ENCODE measurements at places on chromosomes 16 and 17. TPM values are rescaled to one million over a fixed set of nuclear protein-coding genes. Genes with fewer than 3 reads are reported as not detected.

The SCN4A gene
- total RNA-seq: 0.26 TPM

DNA sequence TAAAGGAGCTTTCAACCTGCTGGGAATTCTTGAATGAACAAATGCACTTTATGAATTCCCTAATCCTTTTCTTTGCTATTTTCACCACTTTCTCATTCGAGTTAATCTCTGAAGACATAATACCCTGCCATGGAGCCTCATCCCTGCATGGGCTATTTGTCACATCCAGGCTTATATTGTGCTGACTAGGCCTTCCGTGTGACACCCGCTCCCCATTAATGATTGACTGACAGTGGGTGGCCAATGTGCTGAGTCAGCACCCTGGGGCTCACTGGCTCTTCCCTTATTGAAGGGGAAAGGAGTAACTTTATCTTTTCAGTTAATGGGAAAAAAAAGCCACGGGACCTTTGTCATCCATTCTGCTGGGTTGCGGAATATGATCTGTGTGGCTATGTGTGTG is 1024.8 kb upstream of the EEF2KMT start:
- DNase-seq: no peak

DNA sequence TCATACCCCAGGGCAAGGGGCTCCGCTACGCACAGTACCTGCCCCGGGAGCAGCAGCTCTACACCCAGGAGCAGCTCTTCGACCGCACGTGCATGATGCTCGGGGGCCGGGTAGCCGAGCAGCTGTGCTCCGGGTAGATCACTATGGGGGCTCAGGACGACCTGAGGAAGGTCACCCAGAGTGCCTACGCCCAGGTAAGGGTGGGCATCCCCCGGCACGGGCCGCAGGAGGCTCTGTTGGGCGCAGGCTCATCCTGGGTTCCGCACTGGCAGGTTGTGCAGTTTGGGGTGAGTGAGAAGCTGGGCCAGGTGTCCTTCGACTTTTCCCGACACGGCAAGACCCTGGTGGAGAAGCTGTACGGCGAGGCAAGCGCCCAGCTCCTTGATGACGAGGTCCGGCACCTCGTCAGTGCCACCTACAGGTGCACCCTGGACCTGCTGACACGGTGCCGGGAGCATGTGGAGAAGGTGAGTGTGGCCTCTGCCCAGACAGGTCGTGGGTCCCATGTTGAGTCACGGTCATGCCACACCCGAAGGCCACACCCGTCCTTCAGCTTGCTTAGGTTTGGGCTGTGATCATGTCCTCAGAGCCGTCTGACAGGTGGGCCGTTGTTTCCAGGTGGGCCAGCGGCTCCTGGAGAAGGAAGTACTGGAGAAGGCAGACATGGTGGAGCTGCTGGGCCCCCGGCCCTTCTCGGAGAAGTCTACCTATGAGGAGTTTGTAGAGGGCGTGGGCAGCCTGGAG is 19.3 kb downstream of the DBNDD1 start:
- no peak for DNase-seq

The ERN2 gene
- total RNA-seq: 0.99 TPM

The SNF8 gene
- total RNA-seq: 39.4 TPM

DNA sequence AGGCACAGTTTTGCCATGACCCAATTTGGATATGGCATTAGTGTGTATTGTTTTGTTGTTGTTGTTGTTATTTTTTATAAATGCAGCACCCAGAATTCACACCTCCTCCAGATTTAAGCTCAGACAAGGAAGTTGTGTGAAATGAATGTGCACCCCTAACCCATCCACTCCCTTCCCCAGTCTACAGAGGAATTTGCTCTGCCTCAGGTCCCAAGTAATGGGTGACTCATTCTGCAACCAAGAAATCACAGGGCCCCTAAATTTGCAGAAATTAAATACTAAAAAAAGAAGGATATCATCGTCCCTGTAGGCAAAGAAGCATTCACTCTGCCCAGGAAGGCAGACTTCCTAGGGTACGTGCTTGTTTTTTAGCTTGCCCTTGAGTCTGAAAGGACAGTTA is 62.3 kb downstream of the CLEC16A start:
- DNase-seq: no peak

The HOXB8 gene
- not detected for total RNA-seq

GRCh38 chr17:69605571-69605970 is 191.1 kb downstream of the MAP2K6 start:
- no peak for DNase-seq

DNA sequence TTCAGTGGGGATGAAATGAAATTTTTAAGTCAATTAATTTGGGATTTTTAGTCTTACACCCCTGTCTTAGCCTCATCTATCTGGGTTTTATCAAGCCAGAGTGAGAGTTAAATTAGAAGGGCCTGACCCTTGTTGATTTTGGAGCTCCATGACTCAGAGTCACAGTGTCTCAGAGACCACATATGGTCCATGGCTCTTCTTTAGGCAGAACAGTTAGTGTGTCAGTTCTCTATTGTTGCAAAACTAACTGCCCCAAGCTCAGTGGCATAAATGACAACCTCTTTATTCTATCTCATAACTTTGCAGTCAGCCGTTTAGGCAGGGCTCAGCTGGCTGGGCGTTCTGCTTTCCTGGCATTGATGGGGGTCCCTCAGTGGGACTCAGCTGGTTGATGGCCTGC is 44.7 kb downstream of the IRF8 start:
- DNase-seq: no peak

GRCh38 chr17:36597226-36597625 is 4.2 kb upstream of the MRM1 start:
- no peak for DNase-seq

DNA sequence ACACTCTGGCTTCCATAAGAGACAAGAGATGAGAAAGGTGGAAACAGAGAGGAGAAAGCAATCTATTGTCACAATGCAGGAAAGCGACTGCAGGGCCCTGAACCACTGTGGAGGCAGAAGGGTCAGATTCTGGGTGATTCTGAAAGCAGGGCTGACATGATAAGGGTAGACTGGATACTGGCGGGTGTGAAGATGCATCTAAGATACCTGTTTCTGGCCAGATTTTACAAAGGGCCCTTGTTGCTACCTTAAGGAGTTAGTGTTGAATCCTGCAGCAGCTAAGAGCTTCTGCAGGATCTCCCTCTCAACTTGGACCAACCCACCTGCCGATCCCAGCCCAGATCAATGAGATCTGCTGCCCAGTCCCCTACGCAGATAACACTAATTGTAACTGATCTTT is 6.1 kb upstream of the MEFV start:
- DNase-seq: no peak

DNA sequence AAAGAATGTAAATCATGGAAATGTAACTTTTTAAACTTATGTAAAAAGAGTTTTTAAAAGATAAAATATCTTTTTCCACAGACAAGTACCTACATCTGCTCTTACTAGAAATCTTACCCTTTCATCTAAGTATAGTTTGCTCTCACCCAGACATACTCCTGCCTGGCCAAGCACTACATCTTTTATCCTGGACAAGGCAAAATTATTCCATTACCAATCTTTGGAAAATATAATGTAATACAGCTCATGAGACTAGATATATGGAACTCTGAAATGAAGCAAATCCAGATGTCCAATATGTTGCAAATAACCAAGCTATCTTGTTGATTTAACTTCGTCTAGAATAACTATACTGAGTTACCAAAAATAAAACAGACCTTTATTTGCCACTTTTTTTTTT is 50.0 kb downstream of the VMP1 start:
- no peak for DNase-seq

DNA sequence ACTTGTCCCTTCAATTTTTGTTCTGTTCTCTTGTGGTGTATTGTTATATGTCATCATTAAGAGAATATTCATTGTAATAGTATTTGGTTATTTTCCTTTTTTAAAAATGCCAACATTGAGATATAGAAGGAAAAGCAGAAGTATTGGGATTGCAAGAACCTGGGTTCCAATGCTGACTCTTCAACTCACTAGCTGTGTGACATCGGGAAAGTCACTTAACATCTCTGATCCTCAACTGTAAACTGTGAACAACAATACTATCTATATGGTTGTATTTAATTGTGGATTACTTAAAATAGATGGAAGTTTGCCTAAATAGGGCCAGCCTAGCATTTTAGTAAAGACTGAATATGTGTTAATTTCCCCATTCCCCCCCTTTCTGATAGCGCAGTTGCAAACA is 55.8 kb downstream of the TMEM186 start:
- no peak for DNase-seq

DNA sequence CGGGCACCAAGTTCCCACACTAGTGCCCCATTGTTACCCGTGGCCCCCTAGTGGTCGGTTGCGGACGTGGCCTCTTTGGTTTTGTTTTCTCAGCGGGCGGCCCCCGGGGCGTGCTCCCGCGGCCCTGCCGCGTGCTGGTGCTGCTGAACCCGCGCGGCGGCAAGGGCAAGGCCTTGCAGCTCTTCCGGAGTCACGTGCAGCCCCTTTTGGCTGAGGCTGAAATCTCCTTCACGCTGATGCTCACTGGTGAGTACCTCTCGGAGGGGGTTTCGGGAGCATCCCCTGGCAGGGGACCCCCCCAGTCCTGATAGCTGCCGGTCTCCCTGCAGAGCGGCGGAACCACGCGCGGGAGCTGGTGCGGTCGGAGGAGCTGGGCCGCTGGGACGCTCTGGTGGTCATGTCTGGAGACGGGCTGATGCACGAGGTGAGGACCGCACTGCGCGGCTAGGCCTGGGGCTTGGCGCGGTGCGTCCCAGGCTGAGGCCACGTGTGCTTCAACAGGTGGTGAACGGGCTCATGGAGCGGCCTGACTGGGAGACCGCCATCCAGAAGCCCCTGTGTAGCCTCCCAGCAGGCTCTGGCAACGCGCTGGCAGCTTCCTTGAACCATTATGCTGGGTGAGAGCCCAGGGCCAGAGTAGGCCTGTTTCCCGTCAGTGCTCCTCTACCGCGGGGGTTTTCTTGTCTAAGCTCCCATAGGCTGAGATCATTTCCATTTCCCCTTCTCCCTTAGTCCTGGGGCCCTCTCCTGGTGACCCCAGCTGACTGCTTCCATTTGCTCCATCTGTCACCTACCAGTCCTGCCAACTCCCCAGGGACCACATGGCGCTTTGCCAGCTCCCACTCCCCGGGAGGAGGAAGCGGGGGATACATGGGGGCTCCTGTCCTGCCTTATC is 1.7 kb downstream of the SPHK1 start:
- peak; percentile 78 for DNase-seq

The HS3ST4 gene
- not detected for total RNA-seq

DNA sequence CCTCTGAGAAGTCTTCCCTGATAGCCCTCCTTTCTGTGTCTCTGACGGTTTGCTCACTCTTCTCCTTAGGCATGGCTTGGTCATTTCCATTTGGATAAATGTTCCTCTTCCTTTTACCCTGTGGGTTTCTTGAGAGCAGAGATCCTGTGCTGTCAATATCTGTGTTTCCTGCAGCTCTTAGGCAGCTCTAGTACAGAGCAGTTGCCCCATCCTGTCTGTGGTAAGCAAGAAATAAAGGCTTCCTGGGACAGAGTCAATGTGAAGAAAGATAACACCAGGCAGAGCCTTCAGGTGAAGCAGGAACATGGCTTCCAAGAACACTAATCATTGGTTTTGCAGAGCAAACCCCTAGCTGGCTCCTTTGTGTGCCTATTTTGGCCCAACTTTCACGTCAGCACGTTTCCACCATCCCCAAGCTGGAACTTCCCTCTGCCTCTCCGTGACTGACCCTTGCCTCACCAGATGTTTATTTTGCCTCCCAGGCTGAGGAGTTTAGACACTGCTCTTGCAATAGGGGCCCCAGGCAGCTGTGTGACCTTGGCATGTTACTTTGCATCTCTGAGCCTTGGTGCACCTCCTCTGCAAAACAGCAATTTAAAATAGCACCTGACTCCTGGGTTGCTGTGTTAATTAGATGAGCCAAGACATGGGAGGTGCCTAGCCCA is 49.6 kb upstream of the SIAH1 start:
- DNase-seq: peak; percentile 48

DNA sequence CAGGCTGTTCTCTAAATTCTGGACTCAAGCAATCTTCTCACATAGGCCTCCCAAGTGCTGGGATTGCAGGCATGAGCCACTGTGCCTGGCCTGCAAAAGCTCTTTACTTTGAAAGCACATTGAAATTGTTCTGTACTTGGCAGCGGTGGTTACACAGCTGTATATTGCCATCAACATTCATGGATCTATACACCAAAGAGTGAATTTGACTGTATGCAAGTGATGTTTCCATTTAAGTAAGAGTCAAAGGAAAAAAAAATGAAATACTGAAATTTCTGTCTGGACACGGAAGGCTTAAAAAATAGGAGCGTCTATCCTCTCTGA is 450.6 kb upstream of the PSMD7 start:
- DNase-seq: no peak

GRCh38 chr16:30622455-30623032 is 12.4 kb upstream of the ZNF689 start:
- DNase-seq: no peak

GRCh38 chr17:65446043-65446442 is 115.4 kb downstream of the AXIN2 start:
- DNase-seq: no peak

The PRSS33 gene
- total RNA-seq: not detected

GRCh38 chr16:55273959-55274358 is 50.0 kb upstream of the IRX6 start:
- DNase-seq: no peak

GRCh38 chr17:75240394-75241142 is 20.8 kb downstream of the GGA3 start:
- DNase-seq: no peak

DNA sequence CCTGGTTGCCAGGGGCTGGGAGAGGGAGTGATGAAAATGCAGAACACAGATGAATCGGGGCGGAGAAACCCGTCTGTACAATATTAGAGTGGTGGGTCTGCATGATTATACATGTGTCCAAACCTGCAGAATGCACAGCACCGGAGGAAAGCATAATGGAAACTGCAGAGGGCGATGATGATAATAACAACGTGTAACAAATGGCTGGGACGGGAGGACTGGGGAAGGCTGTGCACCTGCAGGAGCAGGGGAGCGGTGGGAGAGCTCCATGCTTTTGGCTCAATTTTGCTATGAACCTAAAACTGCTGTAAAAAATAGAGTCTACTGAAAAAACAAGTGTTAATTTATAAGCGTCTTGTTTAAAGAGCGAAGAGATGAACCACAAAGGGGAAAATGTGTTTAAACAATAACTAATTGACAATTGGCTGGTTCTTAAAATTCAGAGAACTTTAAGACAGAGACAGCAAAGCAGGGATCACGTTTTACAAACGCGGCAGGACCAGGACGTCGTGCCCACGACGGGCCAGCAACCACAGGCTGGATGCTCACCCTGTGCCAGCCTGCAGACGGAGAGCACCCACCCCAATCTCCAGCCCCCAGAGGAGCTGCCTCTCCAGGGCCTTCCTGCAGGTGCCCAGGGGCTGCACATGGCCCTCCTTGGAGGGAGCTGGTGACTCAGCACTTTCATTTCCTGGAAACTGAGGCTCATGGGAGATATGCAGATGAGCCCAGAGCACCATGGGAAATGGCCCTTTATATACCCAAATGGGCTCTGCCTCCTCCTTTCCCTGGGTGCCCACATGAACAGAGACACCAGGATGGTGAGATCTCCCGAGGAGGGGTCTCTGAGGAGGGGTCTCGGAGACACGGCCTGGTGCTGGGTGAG is at the start of gene TEX19:
TEX19 (plus strand) TSS at position 783 of the 886 bp plus-strand sequence. CDS start 2,904 bp downstream, outside the sequence.
- no peak for DNase-seq

GRCh38 chr17:76078860-76079534 is at the start of gene ZACN:
TSS of gene ZACN (plus strand) at chr17:76079182. CDS start at chr17:76079265, 83 bp downstream.
- no peak for DNase-seq

The FOXL1 gene
- 0.52 TPM for total RNA-seq

- DNase-seq: peak; percentile 9
These were observed 99.5 kb downstream of the SYCE1L start for GRCh38 chr16:77298418-77299360.

The CCL1 gene
- not detected for total RNA-seq

- no peak for DNase-seq
These were observed 419 bp downstream of the RAB37 start for GRCh38 chr17:74737299-74738050.

Data from body of pancreas (tissue), 4 donors.